NCI-H446 (cell line): ENCODE measurements at places on chromosomes 7 and 10.

DNA sequence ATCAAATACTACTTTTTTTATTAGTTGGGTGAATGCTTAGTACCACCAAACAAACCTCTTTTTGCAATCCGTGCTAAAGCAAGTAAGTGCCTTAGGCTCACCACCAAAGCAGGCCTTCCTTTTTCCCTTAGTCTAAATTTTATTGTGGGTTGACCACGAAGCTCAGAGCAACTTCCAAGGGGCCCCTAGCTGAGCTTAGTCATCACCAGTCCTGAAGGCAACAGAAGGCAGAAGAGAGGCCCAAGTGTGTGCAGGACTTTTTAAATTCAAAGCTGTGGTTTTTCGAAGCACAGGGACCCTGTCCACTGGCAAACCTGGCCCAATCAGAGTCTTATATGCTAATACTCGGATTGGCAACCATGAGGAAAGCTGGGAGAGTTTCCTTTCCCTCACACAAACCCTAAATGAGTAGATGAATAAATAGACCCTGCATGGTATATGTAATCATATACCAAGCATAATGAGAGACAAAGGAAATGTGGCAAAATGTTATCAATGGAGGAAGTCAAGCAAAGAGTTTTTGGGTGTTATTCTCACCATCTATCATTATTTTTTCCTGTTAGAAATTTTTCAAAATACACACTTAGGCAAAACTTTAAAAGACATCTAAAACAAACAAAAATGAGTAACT, 453.2 kb upstream of the GALNT17 start:
- no peak for DNase-seq

DNA sequence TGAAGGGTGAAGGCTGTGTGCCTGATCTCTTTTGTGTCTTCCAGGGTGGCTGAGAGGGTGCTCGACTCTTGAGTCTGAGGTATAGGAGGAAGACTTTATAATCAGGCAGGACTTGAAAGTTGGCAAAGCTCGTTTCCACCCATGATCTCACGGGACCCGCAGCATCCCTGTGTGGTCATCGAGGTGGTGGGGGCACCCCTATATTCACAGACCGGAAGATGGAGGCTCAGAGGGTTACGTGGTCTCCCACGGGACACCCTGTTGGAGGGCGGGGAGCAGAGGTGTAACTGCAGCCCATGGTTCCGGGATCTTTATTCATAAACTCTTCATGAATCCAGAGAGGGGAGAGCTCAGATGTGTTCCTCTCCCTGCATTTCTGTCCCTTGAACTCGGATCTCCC, 9.6 kb upstream of the SHH start:
- DNase-seq = no peak

- DNase-seq = no peak
Measured at GRCh38 chr7:42545049-42545724, 308.2 kb upstream of the GLI3 start.

DNA sequence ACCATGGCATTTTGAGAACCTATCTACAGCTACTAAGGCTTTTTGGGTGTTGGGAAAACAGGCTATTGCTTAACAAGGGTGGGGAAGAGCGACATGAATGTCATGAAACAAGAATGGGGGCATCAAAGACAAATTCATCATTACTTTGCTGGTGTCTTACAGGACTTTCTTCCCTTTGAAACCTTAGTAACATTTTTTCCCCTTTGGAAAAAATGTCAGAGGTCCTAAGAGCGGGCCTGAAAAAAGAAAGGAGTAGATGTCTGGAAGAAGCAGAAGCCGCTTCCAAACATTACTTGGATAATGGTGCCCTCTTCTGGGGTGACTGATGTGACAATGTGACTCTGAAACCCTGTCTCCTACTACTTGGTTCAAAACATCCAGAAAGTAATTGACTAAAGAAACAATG, 3.8 kb upstream of the DDX50 start:
- peak; percentile 11 for DNase-seq

- DNase-seq = no peak
Measured at GRCh38 chr10:119502209-119502608, 40.3 kb downstream of the RGS10 start.

DNA sequence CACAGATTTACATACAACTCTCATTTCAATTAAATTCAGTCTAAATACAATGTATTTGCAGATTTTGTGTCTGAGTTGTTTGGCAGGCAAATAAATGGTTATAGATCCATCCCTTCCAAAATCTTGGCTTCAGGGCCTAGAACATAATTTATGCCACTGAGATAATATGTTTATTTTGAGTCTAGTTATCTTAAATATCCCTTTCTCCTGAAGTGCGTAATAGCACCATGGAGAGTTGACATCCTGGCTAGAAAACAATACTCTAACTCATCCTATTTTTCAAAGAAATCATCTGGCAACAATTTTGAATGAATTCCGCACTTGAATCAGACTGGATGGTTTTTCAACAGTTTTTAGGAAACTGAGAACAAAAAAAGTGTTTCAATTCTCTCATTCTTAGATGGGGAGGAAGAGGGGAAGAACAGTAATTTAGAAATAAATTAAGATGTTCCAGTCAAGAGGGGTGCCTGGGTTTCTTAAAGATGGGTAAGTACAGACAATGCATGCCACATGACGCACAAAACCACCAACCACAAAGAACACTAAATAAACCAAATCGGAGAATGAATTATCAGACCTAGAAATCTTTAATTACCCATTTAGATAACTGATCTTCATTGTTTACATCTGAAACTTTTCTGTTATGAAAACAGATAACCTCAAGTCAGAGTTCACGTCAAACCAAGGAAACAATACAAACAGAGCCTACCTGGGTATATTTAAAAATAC, 228.7 kb upstream of the PTN start:
- no peak for DNase-seq

- no peak for DNase-seq
Measured at GRCh38 chr10:94085766-94086437, 92.2 kb downstream of the PLCE1 start.

- DNase-seq = no peak
Measured at GRCh38 chr10:72370201-72370722, 15.5 kb upstream of the DNAJB12 start.

GRCh38 chr10:44416936-44417335, 32.0 kb upstream of the CXCL12 start:
- DNase-seq = no peak

- no peak for DNase-seq
Measured at GRCh38 chr10:88233870-88234269, 349.2 kb downstream of the RNLS start.

- no peak for DNase-seq
Measured at GRCh38 chr10:130016993-130017630, 53.0 kb upstream of the EBF3 start.

DNA sequence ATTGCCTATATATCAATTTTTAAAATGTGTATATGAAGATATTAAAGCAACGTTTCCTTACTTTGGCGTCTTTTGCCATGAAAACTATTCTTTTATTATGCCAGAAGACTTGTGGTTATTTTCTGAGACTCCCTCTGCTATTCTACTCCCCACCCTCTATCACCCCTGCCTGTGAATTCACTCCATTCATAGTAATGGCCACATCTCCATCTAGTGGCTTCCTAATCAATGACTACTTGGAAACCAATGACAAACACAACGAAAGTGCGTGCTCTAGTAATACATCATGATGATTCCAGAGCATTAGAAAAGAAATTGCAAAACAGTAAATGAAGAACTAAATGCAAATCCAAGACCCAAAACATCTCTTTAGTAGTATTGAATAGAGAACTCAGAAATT, 186.7 kb upstream of the HGF start:
- DNase-seq = peak; percentile 70

GRCh38 chr10:108982159-108982558, 941.2 kb downstream of the XPNPEP1 start:
- no peak for DNase-seq

GRCh38 chr10:123599366-123599849, 66.7 kb upstream of the GPR26 start:
- no peak for DNase-seq

GRCh38 chr10:80480852-80481251, 26.7 kb downstream of the TSPAN14 start:
- DNase-seq = no peak

DNA sequence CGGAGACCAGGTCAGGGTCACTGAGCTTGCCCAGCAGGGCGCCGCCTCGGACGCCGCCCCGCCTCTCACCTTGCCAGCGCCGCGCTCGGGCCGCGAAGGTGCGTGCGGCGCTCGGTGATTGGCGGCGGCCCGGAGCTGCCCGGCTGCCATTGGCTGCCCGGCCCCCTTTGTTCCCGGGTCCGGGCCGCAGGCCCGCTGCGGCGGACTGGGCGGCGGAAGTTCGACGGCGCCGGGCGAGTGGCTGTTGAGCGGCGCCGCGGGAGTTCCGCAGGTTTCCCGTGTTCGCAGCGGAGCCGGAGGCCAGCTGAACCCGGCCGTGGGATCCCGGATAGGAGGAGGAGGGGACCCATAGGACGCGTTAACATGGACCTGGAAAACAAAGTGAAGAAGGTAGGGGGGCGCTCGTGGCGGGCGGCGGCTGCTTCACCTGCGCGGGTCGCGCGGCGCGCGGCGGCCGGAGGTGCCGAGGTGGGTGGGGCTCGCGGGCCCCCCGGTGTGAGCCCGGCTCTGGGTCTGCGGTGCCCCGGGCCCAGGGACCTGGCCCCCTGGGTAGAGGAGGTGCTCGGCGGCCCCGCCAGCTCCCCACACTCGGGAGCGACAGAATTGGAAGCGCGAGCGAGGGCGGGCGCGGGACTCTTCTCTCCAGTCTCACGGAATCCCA, at the start of gene TES:
Gene TES, plus strand, starts transcription at position 195 of the 661 bp plus-strand sequence. Its CDS starts 169 bp downstream, at position 364.
- DNase-seq = no peak

GRCh38 chr10:110872984-110873923, 1.5 kb downstream of the PDCD4 start:
- DNase-seq = no peak

- DNase-seq = no peak
Measured at GRCh38 chr10:5590816-5591215, 66.1 kb downstream of the CALML3 start.

GRCh38 chr10:123859653-123860050, 32.0 kb downstream of the CPXM2 start:
- no peak for DNase-seq

DNA sequence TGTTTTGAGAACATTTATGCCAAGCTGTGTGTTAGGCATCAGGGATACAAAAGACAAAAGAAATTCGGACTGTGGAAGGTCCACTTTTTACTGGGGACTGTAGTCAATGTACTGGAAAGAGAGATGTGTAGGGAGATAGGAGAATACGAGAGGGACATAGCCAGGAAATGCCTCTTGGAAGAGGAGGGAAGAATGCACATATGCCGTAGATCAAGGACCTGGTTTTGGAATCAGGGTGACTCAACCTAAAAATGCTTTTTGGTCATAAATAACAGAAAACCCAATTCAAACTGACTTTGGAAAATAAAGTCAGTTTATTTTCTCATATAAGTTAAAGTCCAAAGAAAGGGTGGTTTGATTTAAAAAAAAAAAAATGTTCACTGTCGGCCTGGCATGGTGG, 140.3 kb upstream of the TCF7L2 start:
- no peak for DNase-seq

DNA sequence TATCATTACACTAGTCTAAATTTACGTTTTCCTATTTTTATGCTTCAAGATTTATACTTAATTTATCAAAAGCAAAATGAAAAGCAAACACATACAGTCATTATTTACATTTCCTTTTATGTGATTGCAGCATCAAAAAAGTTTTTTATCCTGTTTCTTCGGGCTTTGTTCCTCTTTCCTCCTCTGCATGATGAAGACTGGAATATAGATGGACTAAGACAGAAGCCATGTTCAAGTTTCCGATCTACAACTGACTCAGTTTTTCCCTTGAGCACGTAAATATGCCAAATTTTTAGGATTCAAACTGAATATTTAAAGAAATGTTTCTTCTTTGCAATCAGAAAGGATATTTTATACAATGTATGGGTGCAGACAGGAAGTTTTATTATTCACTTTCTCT, 273.5 kb upstream of the DGKB start:
- DNase-seq = no peak

GRCh38 chr10:118729200-118729599, 25.6 kb downstream of the CACUL1 start:
- DNase-seq = no peak

GRCh38 chr7:20280475-20281351, 50.0 kb upstream of the ITGB8 start:
- peak; percentile 38 for DNase-seq

- no peak for DNase-seq
Measured at GRCh38 chr10:63466144-63466935, 563 bp upstream of the JMJD1C start.

DNA sequence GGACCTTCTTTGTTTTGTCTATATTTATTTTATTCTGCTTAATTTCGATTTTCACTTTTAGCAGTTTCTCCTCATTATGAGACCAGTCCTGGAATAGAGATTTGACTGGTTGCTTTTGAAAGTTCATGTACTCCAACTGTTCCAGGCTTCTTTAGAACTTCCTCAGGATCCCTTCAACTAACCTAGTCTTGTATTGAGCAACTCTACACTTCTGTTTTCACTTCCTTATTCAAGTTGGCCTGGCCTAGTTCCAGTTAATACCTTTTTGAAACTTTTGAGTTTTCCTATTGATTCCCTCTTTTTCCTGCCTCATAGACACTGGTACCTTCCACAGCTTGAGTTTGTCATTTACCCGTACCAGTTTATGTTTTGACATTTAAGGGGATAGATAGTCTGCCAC, 421.7 kb downstream of the ATRNL1 start:
- DNase-seq = no peak

- no peak for DNase-seq
Measured at GRCh38 chr7:157151626-157152339, 13.1 kb downstream of the UBE3C start.

DNA sequence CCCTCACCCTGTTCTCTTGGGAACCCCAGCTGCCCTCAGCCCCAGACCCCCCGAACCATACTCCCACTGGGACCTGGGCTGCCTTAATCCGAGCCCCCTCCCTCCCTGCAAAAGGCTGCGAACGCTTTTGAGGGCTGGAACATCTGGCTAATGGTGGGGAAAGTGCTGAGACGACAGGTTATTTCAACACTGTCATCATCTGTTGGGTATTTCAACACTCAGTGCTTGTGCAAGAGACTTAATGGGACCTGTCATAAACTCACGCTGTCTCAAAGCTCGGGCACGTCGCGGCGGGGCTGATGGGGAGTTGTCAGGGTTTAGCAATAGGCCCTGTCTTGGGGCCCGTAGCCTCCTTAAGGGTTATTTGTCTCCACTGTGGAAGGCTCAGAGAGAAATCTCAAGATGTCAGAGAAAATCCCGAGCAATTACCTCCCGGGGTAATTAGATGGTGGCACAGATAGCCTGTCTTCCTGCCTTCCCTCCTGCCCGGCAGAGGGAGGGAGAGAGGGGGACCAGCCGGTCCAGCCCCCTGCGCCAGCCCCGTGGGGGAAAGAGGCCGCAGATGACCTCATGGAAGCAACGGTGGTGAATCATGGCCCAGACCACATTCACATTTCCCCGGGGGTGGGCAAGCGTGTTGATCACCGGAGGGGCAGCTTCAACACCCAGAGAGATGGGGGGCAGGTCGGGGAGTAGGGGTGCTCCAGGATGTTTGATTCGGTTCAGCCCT, 88.7 kb upstream of the MYL10 start:
- no peak for DNase-seq

- no peak for DNase-seq
Measured at GRCh38 chr7:3598854-3599253, 297.8 kb downstream of the SDK1 start.

GRCh38 chr7:47326220-47326619, 255.7 kb downstream of the TNS3 start:
- no peak for DNase-seq

GRCh38 chr7:123769371-123769770, 20.6 kb upstream of the WASL start:
- DNase-seq = peak; percentile 53

- DNase-seq = no peak
Measured at GRCh38 chr7:1562597-1563051, 6.6 kb upstream of the TMEM184A start.

GRCh38 chr7:22723637-22724036, 3.4 kb upstream of the IL6 start:
- DNase-seq = no peak

- no peak for DNase-seq
Measured at GRCh38 chr7:25642849-25643248, 414.6 kb upstream of the NPVF start.
